ENCODE measurements at places on chromosomes 11 and 22.

DNA sequence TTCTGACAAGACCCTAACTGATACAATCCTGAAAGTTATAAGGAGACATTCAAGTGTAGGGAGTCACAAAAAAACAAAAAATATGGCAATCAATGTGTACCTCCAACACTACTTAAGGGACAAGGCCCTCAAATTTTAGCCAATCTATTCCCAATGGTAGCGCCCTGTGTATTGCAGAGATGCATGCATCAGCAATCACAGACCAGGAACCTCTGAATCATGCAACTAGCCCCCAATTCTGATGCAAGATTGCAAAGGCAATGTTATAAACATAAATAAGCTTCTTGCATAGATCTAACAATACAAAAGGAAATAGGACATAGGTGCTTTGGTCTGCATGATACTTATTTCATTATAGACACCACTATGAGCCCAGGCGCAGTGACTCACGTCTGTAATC lies 29.7 kb upstream of the SIK2 start:
- DNase-seq = no peak

DNA sequence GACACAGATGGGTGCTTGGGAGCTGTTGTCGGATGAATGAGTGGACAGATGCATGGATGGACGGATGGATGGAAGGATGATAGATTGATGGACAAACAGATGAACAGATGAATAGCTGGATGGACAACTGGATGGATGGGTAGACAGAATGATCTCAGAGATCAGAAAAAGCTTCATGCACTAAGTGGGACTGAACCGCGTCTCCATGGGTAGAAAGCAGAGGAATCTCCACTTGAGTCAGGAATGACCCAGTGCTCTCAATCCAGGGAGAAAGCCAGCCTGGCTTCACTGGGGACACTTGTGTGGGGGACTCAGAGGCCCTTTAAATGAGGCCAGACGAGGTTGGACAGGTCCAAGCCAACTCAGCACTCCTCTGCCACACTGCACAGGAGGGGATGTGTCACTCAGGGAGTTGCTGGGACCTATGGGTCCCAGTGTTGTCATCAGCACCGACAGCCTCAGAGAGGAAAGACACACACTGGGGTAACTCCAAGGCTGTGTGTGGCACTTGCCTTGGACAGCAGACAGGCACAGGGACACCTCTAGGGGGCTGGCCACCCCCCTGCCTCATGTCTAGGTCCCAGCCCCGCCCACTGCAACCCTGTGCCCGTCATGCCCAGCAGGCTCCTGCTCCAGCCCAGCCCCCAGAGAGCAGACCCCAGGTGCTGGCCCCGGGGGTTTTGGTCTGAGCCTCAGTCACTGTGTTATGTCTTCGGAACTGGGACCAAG lies 5.6 kb downstream of the IGLL5 start:
- DNase-seq = no peak

- DNase-seq = no peak
These were observed 19.2 kb upstream of the OR56A3 start for GRCh38 chr11:5922749-5923426.

DNA sequence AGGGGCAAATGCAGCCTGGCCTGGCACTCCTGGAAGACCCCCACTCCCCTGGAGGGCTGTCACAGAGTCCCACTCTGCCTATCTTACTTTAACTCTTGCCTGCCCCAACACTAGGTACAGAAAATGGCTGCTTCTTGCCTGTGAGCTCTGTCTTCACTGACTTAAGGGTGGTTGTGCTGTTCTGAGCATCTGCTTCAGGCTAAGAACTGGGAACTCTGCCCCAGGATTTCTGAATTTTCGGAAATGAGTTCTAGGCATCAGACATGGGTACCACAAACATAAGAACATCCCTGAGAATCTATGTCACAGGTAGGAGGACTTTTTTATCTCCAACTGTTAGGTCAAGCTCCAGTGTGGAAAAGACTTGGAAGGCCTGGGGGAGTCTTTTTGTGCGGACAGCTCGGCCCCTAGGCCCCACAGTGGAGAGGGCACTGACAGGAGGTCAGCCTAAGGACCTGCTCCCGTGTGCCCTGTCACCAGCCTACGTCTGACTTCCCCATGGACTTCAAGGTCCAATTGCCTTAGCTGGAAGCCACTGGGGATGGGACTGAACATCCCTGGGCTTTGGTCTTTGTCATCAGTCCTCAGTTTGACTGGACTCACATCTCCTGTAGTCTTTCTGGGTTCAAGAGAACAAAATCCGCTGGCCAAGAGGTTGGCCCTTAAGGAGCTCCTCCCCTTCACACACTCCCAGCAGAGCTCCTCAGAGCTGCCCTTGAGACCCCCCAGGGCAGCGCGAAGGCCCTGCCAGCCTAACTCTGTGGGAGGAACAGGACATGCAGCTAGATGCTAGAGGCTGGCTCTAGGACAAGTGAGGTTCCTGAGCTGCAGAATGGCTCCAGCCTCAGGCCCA lies 31.9 kb downstream of the PPP2R1B start:
- no peak for DNase-seq

- no peak for DNase-seq
These were observed 90.1 kb downstream of the KIF18A start for GRCh38 chr11:28017816-28018215.

DNA sequence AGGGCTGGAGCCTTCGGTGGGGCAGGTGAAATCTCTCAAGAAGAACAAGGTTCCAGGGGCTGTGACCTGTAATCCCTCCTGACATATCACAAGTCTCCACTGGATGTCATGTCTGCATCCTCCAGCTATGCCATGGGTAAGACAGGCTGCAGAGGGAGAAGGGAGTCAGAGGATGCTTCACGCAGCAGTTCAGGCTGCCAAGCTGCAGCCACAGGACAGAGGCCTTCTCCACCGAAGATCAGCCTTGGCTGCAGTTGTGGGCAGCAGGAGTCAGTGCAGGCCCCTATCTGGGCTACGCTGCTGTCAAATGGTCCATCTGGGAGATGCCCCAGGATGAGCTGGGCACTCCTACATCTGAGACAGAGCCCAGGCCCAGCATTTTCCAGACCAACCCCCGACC lies 25.0 kb downstream of the DKK3 start:
- no peak for DNase-seq

- no peak for DNase-seq
These were observed 3.7 kb upstream of the FLRT1 start for GRCh38 chr11:64032050-64032449.

DNA sequence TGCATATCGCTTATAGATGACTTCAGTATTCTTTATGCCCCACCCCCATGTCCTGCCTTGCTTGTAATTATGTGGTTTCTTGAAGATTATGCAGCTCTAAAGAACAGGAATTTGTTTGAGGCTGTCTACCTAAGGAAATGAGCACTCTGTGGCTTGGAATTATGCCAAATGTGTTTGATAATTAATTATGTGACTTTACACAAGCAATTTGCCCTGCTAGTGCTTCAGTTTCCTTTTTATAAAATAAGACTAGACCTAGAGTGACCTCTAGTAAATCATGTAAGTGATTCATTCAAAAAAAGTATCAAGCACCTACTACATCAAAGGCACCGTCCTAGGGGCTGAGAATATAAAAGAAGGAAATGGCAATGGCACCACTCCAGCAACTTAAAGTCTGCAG lies 491.5 kb upstream of the KIRREL3 start:
- DNase-seq = no peak

Data from breast epithelium (tissue), 4 donors.